Cortex of kidney (tissue), 1 donor: ENCODE measurements at places on chromosomes 3 and 15.

DNA sequence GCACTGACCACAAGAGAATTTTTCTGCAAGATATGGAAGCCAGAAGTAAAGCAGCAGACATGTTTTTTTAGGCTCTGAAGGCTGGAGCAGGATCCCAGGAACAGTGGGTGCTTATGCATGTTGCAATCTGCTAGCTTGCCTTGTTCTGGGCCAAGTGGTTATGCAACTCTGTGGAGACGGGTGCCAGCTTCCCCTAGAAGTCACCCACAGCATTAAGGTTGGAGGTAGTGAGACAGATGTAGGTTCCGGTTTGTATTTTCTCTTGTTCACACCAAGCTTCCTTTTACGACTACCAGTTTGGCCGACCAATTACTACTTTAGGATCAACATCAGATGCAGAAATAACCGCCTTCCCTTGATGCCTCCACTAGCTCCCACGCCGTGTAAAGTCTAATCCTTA lies 11.1 kb downstream of the DPH3 start:
- no peak for DNase-seq

GRCh38 chr15:24856397-24857390 lies 98.1 kb upstream of the SNRPN start:
- DNase-seq, result no peak

DNA sequence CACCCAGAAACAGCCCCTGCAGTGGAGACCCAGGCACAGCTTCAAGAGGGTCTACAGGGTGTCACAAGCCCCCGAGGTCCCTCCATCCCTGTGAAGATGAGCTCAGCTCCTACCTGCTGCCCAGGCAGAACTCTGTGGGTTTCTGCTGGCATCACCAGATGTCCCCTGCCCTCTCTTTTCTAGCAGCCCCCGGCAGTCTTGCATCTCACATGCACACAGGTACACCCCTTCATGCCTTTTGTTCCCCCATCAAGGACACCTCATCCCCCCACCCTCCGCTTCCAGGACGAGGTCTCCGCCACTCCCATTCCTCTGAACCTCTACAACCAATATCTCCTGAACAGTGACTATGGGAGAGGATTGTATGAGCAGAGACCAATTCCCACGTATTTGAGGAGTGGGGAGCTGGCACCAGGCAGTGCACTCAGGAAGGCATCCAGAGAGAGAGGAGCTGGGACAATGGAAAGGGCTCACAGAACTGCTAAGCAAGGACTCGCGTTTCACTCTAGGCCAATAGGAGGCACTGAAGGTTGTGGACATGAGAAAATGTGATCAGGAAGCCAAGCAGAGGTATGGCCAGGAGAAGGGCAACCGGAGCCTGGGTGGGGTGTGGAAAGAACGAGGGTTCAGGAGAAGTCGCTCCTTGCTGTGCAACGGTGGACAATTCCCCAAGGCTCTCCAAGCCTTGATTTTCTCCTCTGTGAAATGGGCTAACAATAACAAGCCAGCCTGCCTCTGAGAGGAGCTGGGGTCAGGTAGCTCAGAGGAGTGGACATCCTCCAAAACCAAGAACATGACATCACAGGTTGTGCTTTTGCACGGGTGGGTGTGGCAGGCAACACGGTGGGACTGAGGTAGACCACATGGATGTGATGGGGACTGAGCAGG lies 115.2 kb downstream of the CHSY1 start:
- no peak for DNase-seq

DNA sequence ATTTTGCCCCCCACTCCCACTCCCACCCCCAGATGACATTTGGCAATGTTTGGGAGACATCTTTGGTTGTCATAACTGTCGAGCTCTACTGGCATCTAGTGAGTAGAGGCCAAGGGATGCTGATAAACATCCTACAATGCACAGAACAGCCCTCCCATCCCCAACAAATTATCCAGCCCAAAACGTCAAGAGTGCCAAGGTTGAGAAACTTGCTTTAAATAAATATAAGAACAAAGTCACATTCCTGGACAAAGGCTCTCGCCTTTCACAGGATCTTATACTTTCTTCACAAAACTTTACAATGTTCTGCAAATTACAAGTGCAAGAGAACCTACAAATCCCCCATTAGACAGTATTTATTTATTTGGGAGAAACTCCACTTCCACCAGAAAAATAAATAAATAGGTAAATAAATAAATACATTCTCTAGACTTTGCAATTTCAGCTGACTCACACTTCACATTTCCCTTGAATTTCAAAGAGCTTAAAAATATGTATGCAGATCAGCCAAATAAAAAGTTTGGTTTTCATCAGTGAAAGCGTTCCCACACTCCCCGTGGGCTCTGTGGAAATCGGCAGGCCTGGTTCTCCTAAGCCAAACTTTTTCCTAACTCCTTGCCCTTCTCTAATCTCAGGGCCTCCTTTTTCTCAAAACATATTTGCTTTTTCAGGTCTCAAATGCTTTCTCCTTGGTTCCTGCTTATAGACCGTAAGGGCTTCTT lies 12.7 kb upstream of the CPA3 start:
- DNase-seq, result no peak

GRCh38 chr3:66856533-66856932 lies 141.6 kb upstream of the KBTBD8 start:
- DNase-seq, result no peak

DNA sequence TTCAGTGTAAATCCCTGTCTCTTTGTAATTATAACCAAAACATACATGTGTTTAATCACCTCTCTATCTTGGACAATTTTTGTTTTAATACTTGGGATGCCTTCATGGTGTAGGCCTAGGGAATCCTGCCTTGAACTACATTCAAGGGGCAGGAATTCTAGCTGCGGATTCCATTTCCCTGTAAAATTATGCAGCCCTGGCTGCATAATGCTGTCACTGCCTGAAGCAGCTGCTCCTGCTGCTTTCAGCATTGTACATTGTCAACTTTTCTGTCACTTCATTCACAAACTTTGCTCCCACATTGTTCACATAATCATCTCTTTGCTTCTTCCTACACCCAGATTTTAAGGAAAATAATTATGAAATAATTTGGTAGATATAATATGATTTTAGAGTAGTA lies 638.7 kb downstream of the RBMS3 start:
- DNase-seq, result no peak
